A549 treated with dexamethasone at 1 μM for 4 hours (cell line): ENCODE measurements at places on chromosomes 6 and 20. TPM values are rescaled to one million over a fixed set of nuclear protein-coding genes. Genes with fewer than 3 reads are reported as not detected.

Gene MEP1A
- not detected in 5 replicates for total RNA-seq

Gene EPPIN
- not detected in 5 replicates for total RNA-seq

Gene BIRC7
- 1.3 to 2.4 TPM (median 1.8 TPM) in 5 replicates for total RNA-seq

Gene TSHZ2
- total RNA-seq = not detected in 5 replicates

Gene THBS2
- 0.07 to 0.12 TPM (median 0.09 TPM) in 5 replicates for total RNA-seq

Gene IPCEF1
- total RNA-seq = 0.07 to 0.24 TPM (median 0.11 TPM) in 5 replicates

Gene ERVFRD-1
- not detected in 5 replicates for total RNA-seq

Gene SOX18
- 1.1 to 2.7 TPM (median 1.9 TPM) in 5 replicates for total RNA-seq

Gene NKAIN2
- not detected in 5 replicates for total RNA-seq

Gene MUC21
- total RNA-seq = 0.02 TPM in 1 of 5 replicates, not detected in the others

Gene MOG
- total RNA-seq = not detected in 5 replicates

Gene GLYATL3
- total RNA-seq = not detected in 5 replicates

Gene RAB44
- 0.04 to 0.05 TPM (median 0.04 TPM) in 5 replicates for total RNA-seq

Gene RIPOR2
- 0.47 to 0.80 TPM (median 0.64 TPM) in 5 replicates for total RNA-seq

Gene ROS1
- 0.21 to 0.51 TPM (median 0.24 TPM) in 5 replicates for total RNA-seq

Gene VAPB
- total RNA-seq = 51.8 to 57.6 TPM (median 53.4 TPM) in 5 replicates

Gene ZBTB46
- 0.65 to 0.82 TPM (median 0.73 TPM) in 5 replicates for total RNA-seq

Gene WFDC5
- total RNA-seq = not detected in 5 replicates

Gene BHLHE23
- total RNA-seq = 0.12 TPM in 1 of 5 replicates, not detected in the others

Gene SYS1
- total RNA-seq = 22.2 to 30.5 TPM (median 28.6 TPM) in 5 replicates

Gene BANF2
- total RNA-seq = not detected in 5 replicates

Gene RIPOR3
- 0.06 to 0.11 TPM in 2 of 5 replicates, not detected in the others for total RNA-seq

Gene SAMD3
- not detected in 5 replicates for total RNA-seq

Gene ENPP5
- total RNA-seq = not detected in 5 replicates

Gene TFAP2D
- not detected in 5 replicates for total RNA-seq

Gene CRYBG1
- 0.74 to 1.3 TPM (median 0.82 TPM) in 5 replicates for total RNA-seq

Gene CALHM4
- total RNA-seq = not detected in 5 replicates

Gene KHDRBS2
- total RNA-seq = not detected in 5 replicates

Gene ALDH8A1
- total RNA-seq = 0.06 to 0.22 TPM (median 0.15 TPM) in 5 replicates

Gene EDN3
- total RNA-seq = 2.7 to 3.5 TPM (median 3.3 TPM) in 5 replicates

Gene GGTLC1
- total RNA-seq = not detected in 5 replicates

Gene DACT2
- 0.06 to 0.08 TPM (median 0.06 TPM) in 4 of 5 replicates, not detected in the other for total RNA-seq

Gene SAMD5
- 0.47 to 0.70 TPM (median 0.53 TPM) in 5 replicates for total RNA-seq

Gene SUMO4
- total RNA-seq = not detected in 5 replicates

Gene SPATS1
- total RNA-seq = not detected in 5 replicates

Gene GPX5
- total RNA-seq = not detected in 5 replicates

Gene SIRPD
- not detected in 5 replicates for total RNA-seq

Gene PAK5
- not detected in 5 replicates for total RNA-seq

Gene LTA
- 0.06 to 0.21 TPM (median 0.12 TPM) in 4 of 5 replicates, not detected in the other for total RNA-seq

Gene VIP
- total RNA-seq = not detected in 5 replicates

Gene GHRH
- total RNA-seq = not detected in 5 replicates
